ENCODE measurements at places on chromosomes 1 and 21.

GRCh38 chr1:62391369-62391971 is 45.4 kb upstream of the USP1 start:
- no peak for DNase-seq

DNA sequence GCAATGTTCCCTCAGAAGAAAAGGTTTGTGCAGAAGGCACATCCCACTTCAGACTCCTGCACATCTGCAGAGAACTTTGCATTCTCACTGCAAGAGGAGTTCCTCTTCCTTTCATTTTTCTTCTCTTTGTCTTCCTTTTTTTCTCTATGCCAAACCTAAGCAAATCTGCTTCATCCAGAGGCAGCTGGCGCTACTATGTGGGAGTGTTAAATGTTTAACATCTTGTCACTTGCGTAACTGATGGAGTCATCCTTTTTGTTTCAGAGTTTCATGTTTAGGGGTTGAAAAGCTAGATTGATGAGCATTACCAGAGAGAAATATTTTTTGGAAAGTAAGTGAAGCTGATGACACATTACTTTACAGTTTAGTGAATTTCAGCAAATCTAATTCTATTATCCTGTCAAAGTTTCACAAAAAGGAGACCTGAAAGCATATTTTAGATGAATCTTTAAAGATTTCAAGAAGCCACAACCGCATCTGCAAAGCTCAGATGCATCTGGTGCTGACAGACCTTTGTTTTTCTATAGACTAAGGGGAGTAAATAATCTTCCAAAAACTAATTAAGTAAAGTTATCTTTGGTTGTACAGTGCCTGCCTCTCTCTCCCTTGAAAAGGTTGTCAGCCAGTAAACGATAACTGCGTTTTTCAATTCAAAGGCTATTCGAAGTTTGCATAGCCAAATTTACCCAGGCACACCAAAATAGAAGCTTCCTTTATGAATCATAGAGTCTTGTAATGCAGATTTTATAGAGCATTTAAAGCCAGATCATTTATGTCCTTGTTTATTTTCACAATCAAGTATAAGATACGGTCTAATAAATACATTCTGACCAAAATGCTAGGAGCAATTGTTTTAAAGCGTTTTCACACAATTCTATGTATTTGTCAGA is 1.2 kb upstream of the LRRC53 start:
- DNase-seq: no peak

GRCh38 chr1:180937624-180938225 is 25.0 kb downstream of the KIAA1614 start:
- no peak for DNase-seq

DNA sequence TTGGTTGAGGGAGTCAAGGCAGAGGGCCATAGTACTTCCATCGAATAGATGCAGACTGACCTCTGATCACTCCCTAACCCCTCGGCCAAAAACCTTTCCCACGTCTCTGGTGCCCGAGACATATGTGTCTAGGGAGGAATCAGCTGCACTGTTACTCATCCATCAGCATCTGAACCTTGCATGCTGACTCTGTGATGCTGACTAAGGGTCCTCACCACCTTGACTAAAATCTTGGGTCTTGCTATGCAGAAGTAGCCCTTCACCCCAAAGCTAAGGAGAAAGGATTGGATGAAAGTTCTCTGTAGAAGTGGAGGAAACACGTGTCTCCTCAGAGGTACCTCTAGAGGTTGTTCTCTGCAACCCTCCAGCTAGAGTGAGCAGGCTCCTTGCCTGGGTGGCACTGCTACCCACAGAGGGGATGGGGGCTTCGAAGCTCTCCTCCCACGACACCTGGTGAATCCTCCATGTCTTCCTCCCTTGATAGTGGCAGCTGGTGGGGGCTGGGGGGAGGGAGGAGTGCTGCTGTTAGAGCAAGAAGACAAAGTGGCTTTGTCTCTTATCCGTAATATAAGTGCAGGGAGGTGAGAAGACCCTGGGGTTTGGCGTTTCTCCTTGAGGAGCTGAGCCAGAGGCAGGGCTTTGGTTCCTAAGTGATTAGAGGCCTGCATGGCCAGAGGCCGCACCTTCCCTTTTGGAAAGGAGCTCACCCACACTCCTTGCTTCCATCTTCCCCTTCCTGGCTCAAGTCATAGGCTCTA is 45.1 kb downstream of the ATP2B4 start:
- DNase-seq: no peak

GRCh38 chr1:186206048-186206570 is 168.9 kb downstream of the TPR start:
- no peak for DNase-seq

DNA sequence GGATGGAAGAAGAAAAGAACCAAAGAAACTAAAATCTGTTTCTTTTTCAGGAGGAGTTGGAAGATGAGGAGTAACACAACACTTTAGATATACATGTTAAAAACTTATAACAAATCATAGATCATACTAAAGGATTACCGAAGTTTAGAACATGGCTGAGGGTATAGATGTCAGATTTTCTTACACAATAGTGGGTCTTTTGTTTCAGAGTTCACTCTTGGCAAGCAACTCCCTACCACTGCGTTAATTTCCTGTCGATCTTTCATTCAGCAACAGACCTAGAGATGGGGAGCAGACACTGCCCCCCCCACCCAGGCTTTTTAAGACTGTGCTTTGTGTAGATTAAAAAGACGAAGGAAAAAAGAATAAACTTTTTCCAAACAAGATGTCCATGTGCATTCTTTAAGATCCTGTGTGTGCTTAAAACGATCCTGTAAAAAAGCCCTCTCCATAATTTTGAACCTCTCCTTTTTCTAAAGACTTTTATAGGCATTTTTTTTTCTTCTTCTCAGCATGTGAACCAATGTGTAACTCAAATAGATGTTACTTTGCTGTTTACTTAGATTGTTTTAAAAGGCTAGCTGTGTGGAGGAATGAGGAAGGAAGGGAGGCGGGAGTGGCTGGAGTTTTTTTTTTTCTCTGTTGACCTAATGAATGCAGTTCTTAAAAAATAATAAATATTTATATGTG is 50.4 kb downstream of the NFIA start:
- DNase-seq: no peak

DNA sequence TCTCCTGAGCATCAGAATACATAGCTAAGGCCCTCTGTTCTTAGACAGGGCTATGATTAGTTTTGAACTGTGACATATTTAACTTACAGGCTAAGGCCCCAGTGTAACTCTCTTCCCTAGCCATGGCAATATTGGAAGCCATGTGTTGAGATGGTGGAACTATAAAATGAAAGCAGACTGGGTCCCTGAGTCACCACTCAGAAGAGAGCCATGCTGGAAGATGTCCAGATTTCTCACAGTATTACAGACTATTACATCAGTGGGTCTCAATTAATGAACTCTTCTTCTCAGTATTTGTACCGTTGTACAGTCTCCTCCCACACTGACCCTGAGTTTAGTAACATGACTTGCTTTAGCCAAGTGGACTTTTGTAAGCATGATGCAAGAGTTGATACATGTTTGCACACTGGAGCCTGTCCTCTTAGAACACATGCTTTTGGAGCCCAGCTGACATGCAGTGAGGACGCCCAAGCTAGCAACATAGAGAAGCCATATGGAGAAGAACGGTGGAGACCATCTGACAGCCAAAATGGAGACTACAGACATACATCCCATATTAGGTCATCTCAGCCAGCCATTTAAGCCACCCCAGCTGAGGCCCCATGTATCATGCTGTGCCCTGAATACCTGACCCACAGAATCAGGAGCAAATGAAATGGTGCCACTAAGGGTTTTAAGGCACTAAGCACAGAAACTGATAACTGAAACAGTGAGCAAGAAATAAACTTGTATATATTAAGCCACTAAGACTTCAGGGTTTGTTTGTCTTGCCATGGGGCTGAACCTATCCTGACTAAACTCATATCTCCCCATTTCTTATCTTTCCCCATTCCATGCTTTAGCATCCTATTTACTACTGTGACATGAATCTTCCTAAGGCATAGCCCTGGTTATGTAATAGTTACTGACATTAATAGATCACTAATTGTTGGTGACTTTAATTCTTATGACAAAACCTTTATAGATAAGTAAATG is 24.4 kb downstream of the TBX15 start:
- no peak for DNase-seq

DNA sequence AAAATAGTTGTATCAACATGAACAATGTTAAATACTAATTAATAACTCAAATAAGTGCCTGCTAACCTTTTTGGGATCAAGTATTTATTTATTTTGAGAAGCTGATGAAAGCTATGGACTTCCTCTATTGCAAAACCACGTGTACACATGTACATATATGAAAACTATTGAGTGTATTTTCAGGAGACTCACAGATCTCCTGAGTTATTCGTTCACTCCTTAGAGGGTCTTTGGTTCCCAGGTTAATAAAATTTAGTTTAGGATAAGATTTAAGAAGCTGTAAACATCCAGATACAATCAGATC is 130.5 kb downstream of the DISC1 start:
- no peak for DNase-seq

DNA sequence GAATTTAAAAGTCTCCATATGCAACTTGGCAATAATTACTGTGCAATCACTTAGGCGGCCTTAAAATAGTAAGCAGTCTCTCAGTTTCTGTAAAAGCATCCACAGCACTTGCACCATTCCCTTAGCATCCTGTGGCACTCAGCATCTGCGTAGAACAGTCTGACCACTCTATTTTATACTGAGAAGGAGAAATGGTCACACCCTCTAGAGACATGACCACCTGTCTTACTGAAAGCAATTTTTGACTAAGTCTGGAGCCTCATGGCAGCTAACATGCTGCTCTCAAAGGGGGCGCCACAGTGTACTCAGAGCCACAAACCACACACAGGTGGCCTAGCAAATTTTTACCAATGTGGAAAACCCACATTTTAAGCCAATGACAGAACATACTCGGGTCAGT is 62.0 kb downstream of the KCNK1 start:
- DNase-seq: no peak

- DNase-seq: peak; percentile 88
Observed at GRCh38 chr1:20212685-20213331, 26.5 kb upstream of the PLA2G2C start.

DNA sequence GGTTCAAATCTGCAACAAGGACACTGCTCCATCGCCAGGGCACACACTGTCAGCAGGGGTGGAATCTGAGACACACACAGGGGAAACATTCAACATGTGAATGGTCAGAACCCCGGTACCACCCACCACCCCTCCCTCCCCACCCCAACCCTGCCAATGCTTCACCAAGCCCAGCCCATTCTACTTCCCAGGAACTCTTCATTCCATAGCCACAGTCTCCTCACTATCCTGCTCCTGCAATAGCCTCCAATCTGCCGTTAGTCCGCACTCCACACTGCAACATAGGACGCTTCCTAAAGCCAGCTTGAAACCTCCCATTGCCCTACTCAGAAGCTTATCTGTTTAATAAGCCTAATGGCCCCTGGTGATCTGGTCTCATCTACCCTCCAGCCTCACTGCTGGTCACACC is 7.5 kb upstream of the RAB3B start:
- no peak for DNase-seq

DNA sequence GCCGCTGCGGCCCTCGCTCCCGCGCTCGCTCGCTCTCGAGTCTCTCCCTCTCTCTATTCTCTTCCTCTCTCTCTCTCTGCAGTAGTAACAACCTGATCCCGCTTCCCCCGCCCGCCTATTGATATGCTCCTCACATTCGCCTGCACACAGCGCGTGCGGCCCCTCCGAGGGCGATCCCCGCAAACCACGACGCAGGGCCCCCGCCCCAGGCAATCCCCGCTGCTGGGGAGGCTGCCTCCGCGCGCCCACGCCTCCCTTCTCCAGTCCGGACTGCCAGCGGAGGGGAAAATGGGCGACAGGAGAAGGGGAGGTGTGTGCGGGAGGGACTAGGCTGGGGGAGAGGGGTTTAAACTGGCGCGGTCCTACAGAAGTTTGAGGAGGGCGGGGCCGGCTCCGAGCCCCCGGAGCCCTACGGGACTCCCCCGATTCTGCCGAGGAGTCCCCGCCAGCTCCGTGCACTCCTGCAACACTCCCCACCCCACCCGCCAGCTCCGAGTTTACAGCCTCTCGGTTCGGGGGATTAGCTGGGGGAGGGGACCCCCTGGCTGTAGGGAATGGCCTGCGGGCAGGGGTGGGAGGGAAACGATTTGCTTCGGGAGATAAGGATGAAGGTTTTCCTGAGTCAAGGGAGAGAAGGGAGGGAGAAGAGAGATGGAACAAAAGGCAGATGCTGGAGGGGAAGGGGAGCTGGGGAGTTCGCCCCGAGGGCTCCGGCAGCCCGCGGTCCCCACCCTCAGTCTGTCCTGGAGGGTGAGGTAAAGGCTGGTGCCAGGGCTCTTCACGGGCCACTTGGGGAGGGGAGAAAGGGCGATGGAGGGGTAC is 66.6 kb downstream of the SYT2 start:
- no peak for DNase-seq

DNA sequence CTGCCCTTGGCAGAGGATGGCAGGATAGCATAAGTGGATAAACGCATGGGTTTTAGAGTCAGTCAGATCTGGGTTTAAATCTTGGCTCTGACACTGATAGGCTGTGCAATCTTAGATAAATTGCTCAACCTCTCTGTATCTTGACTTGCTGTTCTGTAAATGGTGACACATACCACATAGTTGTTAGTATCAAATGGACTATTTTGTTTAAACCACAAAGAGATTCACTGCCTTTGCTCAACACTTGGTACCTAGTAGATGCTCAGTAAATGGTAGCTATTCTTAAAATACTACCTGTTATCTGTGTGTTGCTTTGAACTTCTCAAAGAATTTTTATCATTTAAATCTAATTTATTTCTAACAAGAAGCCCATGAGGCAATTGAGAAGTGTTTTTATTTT is 39.5 kb upstream of the A3GALT2 start:
- no peak for DNase-seq
